Gastroesophageal sphincter (tissue), 4 donors: ENCODE measurements at places on chromosomes 12 and 14. TPM values are rescaled to one million over a fixed set of nuclear protein-coding genes. Genes with fewer than 3 reads are reported as not detected.

GRCh38 chr12:112097641-112098040 is 10.9 kb downstream of the NAA25 start:
- no peak for ATAC-seq

- ATAC-seq = peak; percentile 56
Measured at GRCh38 chr14:102363182-102363943, 622 bp downstream of the TECPR2 start.

DNA sequence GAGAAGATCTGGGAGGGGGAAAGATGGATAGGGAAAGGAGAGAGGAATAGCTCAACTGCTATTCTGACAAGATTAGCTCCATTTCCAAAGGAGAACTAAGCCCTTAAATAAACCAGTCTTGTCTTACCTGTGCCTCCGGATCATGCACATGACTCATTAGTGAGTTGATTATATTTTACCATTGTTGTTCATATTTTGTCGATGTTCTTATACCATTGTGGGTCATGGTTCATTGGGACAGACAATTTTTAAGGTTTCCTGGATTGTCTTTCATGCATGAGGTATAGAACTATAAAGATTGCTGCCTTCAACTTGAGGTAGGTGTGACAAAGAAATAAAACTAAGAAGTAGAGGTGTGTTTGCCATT is 243.0 kb upstream of the ATP2B1 start:
- ATAC-seq = no peak

DNA sequence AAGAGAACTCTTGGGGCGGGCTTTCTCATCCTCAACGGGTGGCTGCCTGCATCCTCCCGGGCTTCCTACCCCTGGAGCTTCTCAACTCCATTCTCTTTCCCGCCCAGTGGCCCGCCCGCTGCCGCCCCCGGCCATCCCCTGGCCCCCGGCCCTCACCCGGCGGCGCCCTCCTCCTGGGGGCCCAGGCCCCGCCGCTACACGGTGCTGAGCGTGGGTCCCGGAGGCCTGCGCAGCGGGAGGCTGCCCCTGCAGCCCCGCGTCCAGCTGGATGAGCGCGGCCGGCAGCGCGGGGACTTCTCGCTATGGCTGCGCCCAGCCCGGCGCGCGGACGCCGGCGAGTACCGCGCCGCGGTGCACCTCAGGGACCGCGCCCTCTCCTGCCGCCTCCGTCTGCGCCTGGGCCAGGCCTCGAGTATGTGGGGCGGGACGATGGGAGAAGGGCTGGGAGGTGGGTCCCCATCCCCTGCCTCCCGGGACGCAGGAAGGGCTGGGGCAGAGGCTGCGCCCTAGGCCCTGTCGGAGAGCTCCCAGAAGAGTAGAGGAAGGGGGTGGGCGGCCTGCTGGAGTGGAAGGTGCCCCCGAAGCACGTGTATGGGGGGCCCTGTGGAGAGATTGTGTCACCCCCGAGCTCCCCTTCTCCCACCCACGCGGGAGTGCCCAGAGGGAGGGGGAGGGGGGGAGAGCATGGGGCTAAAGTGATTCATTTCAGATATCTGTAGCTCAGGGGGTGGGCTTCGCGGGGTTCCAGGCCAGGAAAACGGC is 1.5 kb downstream of the LAG3 start:
- no peak for ATAC-seq

GRCh38 chr14:104954746-104955395 is 23.3 kb downstream of the AHNAK2 start:
- no peak for ATAC-seq

GRCh38 chr14:78346747-78347146 is 176.6 kb downstream of the NRXN3 start:
- ATAC-seq = no peak

- ATAC-seq = no peak
Measured at GRCh38 chr14:90511795-90512328, 115.0 kb downstream of the CALM1 start.

Gene EVL
- 38.1 TPM for total RNA-seq

Gene ZFP36L1
- 451 TPM for total RNA-seq

Gene CFAP54
- total RNA-seq = 3.0 TPM

Gene SLC7A8
- total RNA-seq = 28.2 TPM

Gene BRAP
- 26.5 TPM for total RNA-seq

Gene CRIP1
- total RNA-seq = 11.2 TPM

Gene CISTR
- not detected for total RNA-seq

Gene DNAJC22
- total RNA-seq = not detected

Gene ZBTB1
- total RNA-seq = 71.1 TPM
